GM04504 (cell line): ENCODE measurements at places on chromosomes 6 and 20.

GRCh38 chr20:54106162-54106561, 35.8 kb upstream of the BCAS1 start:
- DNase-seq = no peak

DNA sequence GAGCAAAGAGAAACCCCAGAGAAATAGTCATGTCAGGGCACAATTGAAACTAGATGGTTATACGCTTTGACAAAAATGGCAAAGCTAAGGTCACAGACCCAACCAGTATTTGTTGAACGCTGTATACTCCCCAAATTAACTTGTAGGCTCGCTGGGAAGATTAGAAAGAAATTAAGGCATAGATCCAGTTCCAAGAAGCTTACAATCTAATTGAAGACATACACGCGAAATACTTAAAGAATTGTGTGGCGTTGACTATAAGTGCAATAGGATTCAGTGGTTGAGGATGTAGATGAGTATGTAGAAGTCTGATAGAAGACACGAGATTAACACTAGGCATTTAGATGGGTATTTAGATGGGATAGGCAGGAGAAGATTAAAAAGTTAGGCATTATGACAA, 525 bp downstream of the FAM229B start:
- DNase-seq = no peak

- no peak for DNase-seq
Observed at GRCh38 chr6:166907373-166907841, 48.9 kb downstream of the RNASET2 start.

DNA sequence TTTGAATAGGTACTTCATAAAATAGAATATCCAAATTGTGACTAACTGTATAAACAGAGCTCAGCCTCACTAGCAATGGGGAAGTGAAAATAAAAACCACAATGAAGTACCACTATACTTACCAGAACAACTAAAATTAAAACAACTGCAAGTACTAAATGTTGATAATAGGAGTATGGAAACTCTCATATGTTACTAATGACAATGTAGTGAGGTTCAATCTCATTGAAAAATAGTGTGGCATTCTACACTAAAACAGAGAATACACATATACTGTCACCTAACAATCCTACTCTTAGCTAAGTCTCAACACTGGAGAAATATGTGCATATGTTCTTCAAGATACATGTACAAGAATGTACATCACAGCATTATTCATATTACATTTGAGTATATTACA, 132.0 kb upstream of the CARMIL1 start:
- no peak for DNase-seq

DNA sequence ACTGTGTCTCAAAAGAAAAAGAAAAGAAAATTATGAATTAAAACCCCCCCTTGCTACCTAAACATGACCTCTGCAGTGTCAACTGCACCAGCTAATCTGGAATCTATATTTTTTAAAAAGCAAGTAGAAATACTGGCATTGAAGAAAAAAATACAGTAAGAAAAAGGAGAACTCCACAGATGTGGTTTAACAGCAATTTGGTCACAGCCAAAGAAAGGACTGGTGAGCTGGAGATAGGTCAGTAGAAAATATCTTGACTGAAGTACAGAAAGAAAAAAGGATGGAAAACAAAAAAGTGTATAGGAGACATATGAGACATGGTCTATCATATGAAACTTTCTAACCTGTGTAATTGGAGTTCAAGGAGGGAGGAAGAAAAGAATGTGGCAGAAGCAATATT, 44.1 kb upstream of the ERVFRD-1 start:
- no peak for DNase-seq

GRCh38 chr6:142605922-142606485, 304.2 kb downstream of the ADGRG6 start:
- DNase-seq = no peak

DNA sequence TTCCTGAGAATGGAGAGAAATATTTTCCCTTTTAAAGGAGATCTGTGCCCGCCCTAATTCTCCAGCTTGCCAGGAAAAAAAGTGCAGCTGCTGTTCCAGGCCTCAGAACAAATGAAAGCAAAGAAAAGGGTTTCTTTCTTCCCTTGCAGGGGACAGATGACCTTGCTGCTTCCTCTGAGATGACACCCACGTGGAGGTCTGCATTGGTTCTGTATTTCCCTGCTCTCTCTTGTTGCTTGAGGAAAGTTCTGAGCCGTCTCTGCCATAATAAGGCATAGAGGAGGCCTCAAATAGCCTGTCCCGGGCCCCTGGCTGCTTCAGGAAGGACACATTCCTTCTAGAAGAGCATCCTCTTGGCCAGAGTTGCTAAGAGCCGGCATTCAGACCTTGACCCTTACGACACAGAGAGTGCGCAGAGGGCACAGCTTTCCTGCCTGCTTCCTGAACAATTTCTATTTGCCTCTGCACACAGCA, 501.8 kb upstream of the SULF2 start:
- DNase-seq = no peak

DNA sequence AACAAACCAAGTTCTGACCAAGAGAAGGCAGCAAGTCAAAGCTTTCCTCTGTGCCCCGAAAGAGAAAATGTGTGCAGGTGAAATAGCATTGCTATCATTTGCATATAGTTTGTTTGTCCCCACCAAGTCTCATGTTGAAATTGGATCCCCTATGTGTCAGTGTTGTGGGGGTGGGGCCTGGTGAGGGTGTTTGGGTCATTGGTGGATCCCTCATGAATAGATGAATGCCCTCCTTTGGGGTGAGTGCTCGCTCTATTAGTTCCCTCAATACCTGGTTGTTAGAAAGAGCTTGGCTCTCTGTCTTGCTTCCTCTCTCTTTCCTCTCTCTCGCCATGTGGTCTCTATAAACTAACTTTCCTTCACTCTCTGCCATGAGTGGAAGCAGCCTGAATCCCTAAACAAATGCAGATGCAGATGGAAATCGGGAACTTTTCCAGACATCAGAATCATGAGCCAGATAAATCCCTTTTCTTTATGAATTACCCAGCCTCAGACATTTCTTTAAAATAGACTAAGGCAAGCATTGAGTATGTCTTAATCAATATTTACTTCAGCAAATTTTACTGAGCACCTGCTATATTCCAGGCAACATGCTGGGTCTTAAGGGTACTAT, 43.8 kb upstream of the SYNDIG1 start:
- DNase-seq = no peak

GRCh38 chr20:51333971-51334370, 208.5 kb downstream of the NFATC2 start:
- DNase-seq = no peak

DNA sequence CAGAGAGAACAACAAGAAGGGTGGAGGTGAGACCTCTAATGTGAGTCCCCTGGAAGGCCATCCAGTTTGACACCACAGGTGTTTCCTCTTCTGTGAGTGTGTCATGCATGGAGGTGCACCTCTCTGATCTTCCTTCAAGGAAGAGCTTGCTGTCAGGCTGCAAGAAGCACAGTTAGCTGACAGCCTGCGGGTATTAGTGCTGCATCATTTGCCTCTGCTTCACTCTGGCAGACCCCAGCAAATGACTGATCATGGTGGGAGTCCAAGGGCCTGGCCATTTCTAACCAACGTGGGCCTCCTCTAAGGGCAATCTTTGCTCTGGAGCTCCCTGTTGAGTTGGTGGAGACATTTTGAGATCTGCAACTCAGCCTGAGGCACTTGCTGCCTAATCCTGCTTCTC, 206.3 kb downstream of the EPHA7 start:
- no peak for DNase-seq

DNA sequence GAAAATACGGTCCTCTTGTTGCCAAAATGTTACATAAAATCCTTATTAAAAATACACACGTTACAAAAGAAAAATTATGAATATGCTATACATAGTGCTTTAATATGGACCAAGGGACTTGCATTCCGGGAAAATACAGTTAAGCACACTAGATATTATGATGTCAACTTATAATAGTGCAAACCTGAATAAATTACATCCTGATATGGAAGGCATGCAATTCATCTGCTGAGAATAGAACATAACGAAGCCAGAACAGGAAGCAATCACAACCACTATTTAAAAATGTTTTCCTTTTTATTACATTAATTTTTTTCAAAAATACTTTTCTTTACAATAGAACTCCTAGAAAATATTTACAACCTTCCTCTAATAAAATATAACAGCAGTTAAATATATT, 7.8 kb upstream of the MRPS10 start:
- DNase-seq = no peak

DNA sequence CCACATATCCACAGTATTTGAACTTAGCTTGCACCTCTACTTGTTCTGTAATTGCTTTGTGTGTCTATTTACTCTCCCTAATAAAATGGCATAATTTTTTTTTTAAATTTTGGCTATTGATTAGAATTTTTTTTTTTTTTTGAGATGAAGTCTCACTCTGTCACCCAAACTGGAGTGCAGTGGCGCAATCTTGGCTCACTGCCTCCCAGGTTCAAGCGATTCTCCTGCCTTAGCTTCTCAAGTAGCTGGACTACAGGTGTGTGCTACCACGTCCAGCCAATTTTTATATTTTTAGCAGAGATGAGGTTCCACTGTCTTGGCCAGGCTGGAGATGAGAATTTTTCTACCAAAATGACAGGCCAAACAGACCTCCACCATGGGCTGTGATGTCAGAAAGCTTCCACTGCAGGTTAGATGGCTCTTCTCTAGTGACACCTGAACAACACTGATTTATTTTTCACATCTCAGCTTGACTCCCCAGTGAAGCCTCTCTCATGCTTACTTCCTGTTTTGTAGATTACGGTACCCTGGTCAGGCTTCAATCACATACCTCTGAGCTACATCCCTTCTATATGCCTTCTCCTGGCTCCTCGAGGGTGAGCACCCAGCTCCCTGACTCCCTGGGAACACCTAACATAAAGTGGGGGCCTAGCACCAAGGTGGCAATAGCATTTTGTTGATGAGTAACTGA, 112.8 kb downstream of the ARHGAP18 start:
- DNase-seq = no peak

DNA sequence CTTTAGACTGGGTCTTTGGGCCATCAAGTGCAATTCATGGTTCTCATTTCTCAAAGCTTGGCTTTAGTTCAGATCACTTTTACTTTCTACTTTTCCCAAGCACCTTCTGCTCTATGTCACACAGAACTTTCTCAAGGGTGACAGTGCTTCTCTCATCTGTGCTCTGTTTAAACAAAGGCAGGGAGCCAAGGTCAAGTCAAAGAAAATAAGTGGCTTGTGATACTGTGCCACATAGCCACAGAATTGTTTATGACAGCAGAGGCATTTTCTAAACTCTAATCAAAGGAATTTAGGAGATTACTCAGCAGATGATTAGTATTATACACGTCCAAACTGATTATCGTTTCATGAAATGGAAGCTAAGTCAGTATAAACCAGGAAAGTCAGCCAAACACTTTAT, 348.0 kb downstream of the HDGFL1 start:
- no peak for DNase-seq

DNA sequence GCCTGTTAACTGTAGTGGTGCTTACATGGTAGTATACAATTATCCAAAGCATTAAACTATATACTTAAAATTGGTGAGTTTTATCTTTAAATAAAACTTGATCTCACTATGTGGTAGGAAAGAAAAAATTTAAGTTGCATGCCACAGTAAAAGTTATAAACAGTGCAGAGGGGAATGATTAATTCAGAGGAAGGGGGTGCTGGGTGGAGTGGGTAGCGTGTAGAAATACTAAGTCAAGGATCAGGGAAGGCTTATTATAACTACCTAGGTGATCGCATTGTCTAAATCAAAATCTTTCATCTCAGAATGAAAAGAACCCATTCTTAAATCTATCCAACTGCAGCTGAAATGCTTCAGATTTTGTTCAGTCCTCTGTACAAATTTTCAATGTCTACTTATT, 428.3 kb downstream of the ADGRB3 start:
- no peak for DNase-seq

GRCh38 chr6:168554472-168554871, 113.5 kb downstream of the SMOC2 start:
- DNase-seq = no peak

GRCh38 chr20:23363257-23363649, 1.3 kb downstream of the GZF1 start:
- DNase-seq = no peak

DNA sequence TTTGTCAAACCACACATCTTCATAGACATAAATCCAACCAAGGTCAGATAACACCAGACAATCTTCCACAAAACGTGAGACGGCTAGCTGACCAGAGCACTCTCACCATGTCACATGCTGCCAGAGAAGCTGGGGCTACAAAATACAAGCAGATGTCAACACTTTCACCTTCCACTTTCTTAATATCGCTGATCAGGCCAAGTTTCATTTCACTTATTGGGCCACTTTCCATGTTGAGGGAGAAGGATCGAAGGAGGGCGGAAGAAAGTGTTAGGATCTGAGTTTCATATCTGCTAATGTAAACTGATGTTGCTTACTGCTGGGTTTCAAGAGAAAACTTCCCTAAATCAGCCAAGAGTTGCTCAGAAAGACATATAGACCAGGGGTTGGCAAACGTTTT, 177.0 kb upstream of the PRDM1 start:
- no peak for DNase-seq

GRCh38 chr20:16476032-16476431, 97.2 kb downstream of the KIF16B start:
- DNase-seq = no peak

- DNase-seq = no peak
Observed at GRCh38 chr6:91653895-91654294, 1067.0 kb upstream of the MAP3K7 start.

DNA sequence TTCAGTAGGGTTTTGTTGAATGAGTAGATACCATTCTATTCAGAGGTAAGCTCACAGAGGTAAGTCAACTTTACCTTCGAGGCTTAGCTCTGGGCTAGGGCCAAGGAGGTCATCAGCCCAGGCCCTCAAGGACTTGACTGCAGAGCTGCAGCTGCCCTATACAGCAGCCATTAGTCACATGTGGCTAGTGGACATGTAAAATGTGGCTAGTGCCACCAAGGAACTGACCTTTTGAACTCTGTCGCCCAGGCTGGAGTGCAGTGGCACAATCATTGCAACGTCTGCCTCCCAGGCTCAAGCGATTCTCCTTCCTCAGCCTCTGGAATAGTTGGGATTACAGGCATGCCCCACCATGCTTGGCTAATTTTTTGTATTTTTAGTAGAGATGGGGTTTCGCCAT, 47.9 kb upstream of the EPB41L1 start:
- DNase-seq = no peak

DNA sequence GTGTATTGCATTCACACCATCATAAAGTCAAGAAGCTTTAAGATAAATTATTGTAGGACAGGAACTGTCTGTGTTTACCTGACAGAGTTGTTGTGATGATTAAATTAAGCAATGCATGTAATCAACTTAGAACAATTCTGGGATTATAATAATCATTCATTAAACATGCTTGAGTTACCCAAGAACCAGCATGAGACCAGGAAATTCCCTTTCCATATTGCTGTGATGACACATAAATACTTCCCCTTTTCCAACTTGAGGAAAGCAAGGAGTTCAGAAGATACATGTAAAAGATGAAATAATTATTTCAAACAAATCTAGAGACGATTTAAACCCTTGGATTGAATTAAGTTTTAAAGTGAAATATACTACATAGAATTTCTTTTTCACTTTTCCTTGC, 404.4 kb downstream of the GJA1 start:
- DNase-seq = no peak

DNA sequence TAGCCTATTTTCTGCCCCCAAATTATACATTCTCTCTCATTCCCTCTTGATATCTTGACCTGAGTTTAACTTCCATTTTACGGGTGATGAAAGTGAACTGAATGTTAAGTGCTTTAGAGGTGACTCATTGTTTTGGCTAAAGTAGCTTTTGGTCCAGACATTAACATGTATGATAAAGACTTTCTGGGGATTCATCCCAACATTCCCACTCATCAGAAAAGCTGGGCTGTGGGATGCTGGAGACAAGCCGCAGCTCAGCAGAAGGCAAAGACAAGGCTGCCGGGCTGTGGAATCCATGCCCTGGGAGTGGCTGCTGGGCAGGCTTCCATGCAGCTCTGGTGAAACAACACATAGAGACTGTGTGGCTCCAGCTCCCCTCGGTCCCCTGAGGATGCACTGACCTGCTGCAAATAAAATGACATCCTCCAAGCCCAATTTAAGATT, 89.9 kb upstream of the SYNDIG1 start:
- no peak for DNase-seq
